ENCODE measurements at places on chromosomes 12 and 14.

- no peak for DNase-seq
Observed at GRCh38 chr12:38417101-38417500, 100.5 kb downstream of the ALG10B start.

GRCh38 chr12:131844140-131844539, 15.9 kb downstream of the MMP17 start:
- DNase-seq, result no peak

DNA sequence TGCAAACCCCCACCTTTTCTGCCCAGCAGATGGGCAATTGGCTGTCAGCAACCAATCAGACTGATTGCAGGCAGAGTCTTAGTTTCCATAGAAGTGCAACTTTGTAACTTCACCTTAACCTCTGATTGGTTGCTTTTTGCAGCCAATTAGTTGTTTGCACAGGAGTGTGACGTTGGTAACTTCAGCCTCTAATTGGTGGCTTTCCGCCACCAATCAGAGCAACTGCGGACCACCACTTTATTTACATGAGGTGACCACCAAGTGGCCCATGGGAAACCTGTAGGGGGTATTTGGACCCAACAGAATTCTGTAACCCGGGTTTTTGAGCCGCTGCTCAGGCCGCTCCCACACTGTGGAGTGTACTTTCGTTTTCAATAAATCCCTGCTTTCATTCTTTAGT, 32.3 kb downstream of the CDKN1B start:
- no peak for DNase-seq

- DNase-seq, result peak; percentile 15
Observed at GRCh38 chr12:102958073-102958829, 777 bp downstream of the ASCL1 start.

GRCh38 chr12:83132360-83132759, 445.7 kb downstream of the TMTC2 start:
- DNase-seq, result no peak

DNA sequence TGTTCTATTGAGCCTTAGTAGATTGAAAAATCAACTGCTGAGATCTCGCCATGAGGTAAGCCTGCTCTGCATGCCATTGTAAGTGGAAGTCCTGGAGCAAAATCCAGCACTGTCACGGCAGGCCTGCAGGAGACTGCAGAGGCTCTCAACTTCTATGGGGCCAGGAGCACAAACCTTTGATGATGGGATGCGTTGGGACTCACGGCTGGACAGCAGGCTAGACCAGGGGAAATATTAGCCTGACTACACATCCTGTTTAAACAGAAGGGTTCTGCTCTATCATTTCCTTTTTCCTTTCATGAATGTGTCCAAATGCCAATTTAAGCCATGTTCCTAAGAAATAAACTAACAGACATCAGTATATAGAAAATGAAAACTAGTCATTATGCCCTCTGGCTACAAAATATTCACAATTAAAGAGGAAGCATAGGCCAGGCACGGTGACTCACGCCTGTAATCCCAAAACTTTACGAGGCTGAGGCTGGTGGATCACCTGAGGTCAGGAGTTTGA, 33.9 kb upstream of the RASSF8 start:
- no peak for DNase-seq

DNA sequence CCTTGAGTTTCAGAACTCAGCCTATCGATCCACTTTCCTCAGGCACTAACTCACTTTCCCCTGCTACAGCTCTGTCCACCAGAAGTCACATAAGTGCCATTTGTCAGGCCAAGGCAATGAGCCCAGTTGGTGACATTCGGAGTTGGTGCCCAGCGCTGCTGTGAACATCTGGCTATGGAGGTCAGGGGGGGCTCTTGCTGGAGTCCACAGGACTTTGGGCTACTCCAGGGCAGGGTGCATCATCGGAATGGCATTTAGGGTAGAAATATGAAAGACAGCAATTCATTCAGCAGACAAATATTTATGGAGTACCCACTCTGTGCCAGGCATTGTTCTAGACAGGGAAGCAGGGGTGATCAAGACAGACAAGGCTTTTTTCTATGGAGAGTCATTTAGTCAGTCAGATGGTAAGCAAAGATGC, 1.5 kb upstream of the PPP1CC start:
- DNase-seq, result peak; percentile 51

- peak; percentile 74 for DNase-seq
Observed at GRCh38 chr14:61099216-61099835, 118.3 kb downstream of the SLC38A6 start.

DNA sequence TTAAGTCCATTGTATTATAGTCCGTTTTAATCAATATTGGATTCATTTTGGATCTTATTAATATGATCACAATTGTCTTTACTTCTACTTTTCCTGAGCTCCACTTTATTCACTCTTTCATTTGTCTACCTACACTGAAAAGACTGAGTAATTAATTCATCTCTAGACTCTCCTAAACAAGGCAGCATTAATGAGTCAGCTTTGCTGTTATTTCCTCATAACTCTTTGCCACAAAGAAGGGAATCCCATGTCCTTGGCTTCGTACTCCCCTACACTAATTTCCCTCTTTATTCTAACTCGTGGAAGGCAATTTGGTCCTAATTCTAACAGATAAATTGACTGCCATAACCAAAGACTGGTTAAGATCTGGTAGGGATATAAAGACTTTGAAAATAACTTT, 91.9 kb downstream of the ARMH4 start:
- DNase-seq, result no peak

DNA sequence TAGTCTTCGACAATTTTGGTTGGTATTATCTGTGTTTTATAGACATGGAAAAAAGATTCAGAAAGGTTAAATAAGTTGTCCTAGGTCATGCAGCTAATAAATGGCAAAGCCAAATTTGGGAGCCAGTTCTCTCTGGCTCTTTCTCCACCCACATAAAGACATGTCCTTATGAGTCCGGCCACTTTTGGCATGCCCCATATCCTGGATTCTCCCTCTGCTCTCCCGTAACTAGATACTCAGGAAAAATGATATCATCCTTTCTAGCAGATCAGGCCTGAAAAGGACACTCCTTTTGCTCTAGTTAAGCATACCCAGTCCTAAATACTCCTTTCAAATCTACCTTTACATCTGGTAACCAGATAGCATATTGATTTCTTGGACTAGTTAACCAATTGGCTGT, 64.4 kb downstream of the TTLL5 start:
- DNase-seq, result no peak
